OCI-M1 (cell line): ENCODE measurements at places on chromosomes 2 and 18.

DNA sequence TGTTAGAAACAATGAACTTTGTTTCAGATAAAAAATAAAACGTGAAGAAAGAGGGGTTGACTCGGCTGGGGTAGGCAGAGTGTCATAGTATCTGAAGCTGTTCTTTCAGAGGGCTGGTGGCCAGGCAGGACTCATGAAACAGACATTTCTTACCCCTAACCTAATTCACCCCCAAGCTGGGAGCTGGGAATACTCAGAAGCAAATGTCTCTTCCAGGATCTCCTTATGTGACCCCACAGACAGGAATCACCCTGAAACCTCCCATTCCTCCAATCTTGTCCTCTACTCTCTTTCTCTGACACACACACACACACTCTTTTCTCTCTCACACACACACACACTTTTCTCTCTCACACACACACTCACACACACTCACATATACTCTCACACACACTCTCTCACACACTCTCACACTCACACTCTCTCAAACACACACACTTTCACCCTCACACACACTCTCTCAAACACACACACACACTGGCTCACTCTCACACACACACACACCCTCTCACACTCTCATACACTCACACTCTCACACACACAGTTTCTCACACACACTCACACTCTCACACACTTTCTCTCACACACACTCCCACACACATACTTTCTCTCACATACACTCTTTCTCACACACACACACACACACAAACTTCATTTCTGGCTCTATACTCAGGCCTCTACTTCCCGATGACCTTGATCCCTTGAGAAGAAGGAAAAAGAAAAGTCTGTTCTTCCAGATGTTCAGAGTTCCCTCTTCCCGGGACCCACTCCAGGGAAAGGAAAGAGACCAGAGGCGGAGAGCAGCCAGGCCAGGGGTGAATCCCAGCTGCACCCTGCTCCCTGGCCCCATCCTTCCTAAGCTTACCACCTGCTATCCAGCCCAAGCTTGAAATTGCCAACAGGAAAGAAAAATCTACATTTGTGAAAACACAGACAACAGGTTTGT, 167.7 kb downstream of the TXNL1 start:
- DNase-seq = no peak

GRCh38 chr2:65128297-65129190, 1.4 kb downstream of the RAB1A start:
- DNase-seq = peak; percentile 27

- DNase-seq = no peak
Measured at GRCh38 chr18:41842886-41843285, 112.1 kb upstream of the PIK3C3 start.

- no peak for DNase-seq
Measured at GRCh38 chr2:171345971-171346722, 87.6 kb downstream of the METTL8 start.
